ENCODE measurements at places on chromosomes 16 and 17.

DNA sequence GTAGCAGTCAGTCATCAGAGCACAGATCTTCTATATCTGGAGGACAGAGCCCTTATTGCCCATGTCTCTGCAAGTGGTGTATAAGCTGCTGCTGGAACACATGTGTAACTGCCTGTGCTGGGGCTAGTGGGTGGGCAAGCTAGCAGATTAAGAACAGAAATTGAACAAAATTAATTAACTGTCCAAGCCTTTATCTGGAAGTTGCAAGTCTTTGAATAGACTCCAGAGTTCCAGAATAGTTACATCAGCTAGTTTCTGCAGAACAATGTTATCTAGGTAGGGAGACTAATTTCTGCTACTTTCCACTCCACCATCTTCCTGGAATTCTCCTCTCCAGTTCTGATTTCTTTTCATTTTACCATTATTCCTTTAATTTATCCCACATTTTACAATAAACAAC, 287.3 kb downstream of the ZFHX3 start:
- no peak for DNase-seq

DNA sequence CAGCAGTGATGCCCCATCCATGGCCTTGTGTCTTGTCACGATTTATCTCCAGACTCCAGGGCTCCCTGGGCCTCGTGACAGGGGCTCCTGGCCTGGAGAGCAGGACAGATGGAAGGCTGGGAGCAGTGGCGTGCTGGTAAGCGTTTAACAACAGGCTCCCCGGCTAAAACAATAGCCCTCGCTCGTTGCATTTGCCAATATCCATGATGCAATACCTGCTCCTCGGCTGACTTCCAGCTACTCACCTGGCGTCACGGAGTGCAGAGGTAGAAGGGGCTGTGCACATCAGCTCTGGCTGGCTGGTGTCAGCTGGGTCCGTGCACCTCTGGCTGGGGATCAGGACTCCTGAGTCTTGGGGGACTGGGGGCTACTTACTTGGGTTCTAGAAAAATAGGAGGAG, 1.5 kb upstream of the BICDL2 start:
- DNase-seq: no peak

- no peak for DNase-seq
Measured at GRCh38 chr17:41624208-41625101, at the start of gene KRT17. TSS of gene KRT17 (minus strand) at chr17:41624575. CDS start at chr17:41624509, 66 bp downstream.

GRCh38 chr17:6056104-6056503, 14.1 kb upstream of the WSCD1 start:
- DNase-seq: no peak

Data from activated CD4-positive, CD25-positive, alpha-beta regulatory T cell treated with anti-CD3 and anti-CD28 coated beads, Interleukin-2, amount 50 U/mL, for 72 hours (primary cell).